ENCODE measurements at places on chromosomes 2 and 18. TPM values are rescaled to one million over a fixed set of nuclear protein-coding genes. Genes with fewer than 3 reads are reported as not detected.

DNA sequence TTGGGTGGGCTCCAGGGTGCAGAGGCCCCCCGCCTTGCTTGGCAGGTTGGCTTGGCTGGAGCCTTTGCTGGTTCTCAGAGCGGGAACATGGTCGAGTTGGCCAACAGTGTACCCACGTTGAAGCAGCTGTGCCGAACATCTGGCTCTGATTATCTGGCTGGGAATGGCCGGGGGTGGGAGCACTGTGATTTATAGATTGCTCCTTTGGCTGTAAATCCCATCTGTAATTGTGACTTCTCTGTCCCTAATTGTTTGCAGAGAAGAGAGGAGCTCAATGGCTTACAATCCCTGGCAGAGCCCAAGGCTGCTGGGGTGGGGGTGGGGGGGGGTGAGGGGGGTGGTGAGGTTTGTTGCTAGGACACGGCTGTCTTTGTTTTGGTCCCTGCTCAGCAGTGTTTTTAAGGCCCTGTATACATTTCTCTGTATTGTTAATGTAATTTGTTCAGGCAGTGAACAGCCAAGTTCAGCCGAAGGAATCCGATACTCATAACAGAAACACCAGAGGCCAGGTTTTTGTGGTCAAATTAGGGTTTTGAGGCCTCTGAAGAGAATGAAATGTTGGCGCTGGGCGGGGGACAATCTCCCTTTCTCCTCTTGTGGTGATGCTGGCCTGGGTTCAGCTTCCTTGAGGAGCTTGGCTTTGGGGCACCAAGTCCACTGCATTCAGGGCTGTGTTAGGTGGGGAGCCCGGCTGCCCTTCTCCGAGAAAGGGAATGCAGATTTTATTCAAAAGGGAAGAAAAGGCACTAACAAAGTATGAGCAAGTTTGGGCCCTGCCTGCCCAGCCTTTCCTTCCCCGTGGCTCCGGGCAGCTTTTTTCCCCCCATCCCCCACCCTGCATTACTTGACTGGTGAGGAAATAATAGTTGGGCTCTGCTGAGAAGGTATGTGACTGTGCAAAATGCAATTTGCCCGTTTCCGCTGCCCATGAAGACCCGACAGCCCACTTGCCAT, 82.5 kb downstream of the TCF7L1 start:
- H3K36me3 ChIP-seq = no peaks in the 10 kb centered on the region
- H3K27ac ChIP-seq = no peak overlapping the region
- peaks cover 48% of the 10 kb centered on the region for H3K4me1 ChIP-seq
- DNase-seq = no peak
- H3K27me3 ChIP-seq = no peaks in the 10 kb centered on the region
- no peak overlapping the region for H3K4me3 ChIP-seq

DNA sequence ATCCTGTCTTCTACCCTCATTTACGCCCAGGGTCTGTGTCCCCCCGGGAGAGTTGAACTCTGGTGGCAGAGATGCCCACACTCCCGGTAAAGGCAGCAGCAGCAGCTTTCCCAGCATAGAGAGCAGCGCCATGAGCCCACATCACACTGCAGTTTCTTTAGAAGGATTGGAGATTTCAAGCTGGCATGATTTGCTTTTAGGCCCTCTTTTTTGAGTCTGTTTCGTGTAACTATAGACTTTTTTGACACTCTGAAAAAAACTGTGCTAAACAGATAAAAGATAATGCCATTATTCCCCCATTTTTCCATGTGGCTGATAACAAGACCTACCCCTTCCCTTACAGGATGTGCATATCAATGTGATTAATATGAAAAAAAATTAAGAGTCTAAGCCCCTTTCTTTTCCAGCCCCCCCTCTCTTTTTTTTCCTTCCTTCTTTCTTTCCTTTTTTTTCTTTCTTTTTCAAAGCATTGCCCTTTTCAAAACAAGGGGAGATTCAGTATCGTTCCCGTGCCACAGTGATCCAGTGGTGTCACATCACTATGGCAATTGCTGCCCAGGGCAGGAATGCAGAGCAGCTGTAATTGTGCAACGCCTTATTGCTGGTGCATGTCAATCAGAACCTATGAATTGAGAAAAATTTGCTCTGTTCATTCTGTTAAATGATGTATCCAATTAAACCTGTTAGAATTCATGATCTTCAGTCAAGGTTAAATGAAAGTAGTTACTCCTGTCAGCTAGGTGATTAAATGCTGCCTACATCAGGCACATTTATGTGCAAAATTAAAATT, 104.5 kb downstream of the CDCA7 start:
- H3K4me3 ChIP-seq = no peak overlapping the region
- no peaks in the 10 kb centered on the region for H3K36me3 ChIP-seq

The MALL gene
- total RNA-seq = 11.8 TPM

The TSPYL6 gene
- 0.08 TPM for total RNA-seq

- DNase-seq = no peak
- H3K27ac ChIP-seq = no peak overlapping the region
Measured at GRCh38 chr2:18585526-18585925, 3.8 kb downstream of the NT5C1B start.

DNA sequence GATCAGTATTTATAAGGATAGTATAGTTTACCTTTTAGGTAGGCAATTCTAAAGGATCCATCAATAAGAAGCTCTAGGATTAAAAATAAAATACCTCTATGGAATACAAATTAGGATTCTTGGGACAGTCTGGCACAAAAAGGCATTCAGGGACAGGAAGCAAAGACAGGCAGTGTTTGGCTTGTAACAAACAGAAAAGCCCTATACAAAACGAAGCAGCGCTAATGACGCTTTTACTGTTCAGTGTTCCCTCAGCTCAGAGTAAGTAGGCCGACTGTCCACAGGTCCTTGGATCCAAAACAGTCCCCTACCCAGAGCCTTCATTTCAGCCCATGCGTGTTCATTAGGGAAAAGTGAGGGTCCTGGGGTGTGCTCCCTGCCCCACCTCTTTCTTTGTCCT, 236.3 kb downstream of the AGPS start:
- no peak overlapping the region for H3K4me3 ChIP-seq
- peaks cover 9% of the 10 kb centered on the region for H3K4me1 ChIP-seq
- H3K36me3 ChIP-seq = no peaks in the 10 kb centered on the region
- H3K27me3 ChIP-seq = no peaks in the 10 kb centered on the region
- H3K27ac ChIP-seq = no peak overlapping the region
- DNase-seq = no peak

- H3K4me3 ChIP-seq = no peak overlapping the region
- no peak for DNase-seq
- peaks cover 29% of the 10 kb centered on the region for H3K36me3 ChIP-seq
- no peak overlapping the region for H3K27ac ChIP-seq
Measured at GRCh38 chr2:26187537-26188104, 14.7 kb downstream of the GAREM2 start.

The EML6 gene
- 0.77 TPM for total RNA-seq

GRCh38 chr2:223054193-223054781, 2.3 kb downstream of the KCNE4 start:
- peaks cover 14% of the 10 kb centered on the region for H3K27me3 ChIP-seq
- peaks cover 21% of the 10 kb centered on the region for H3K4me1 ChIP-seq
- peak overlapping the region; percentile 67 for H3K4me3 ChIP-seq
- peak; percentile 75 for DNase-seq
- H3K27ac ChIP-seq = peak overlapping the region; percentile 83

The RMDN2 gene
- 6.5 TPM for total RNA-seq

GRCh38 chr2:70243806-70244584, 4.4 kb downstream of the TIA1 start:
- H3K36me3 ChIP-seq = peaks cover 9% of the 10 kb centered on the region
- peaks cover 77% of the 10 kb centered on the region for H3K4me1 ChIP-seq
- H3K4me3 ChIP-seq = no peak overlapping the region

DNA sequence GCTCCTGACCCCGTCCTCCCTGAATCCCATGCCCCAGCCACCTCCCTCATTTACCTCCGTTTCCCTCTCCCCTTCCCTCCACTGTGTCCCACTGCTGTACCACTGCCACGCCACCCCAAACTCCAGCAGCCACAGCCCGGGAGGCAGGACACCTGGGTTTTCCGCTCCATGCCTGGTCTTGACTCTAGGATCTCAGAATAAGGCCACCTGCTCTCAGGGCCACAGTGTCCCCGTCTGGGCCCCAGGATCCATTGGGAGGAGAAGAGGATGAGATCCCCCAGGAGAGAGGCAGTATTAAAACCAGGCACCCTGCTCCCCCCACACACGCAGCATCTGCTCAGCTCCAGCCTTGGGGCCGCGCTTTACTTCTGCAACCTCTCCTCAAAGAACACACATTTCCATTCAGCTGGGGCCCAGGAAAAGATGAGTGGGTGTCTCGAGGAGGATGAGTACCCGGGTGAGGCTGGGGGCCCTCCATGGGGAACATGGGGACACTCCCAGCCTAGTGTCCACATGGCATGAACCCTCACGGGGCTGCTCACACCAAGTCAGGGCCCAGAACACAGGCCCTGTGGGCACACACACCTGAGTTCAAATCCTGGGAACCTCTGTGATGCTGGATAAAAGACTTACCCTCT, 32.8 kb upstream of the TNS1 start:
- H3K27me3 ChIP-seq = peaks cover 17% of the 10 kb centered on the region
- H3K27ac ChIP-seq = no peak overlapping the region
- no peak for DNase-seq
- peak overlapping the region; percentile 50 for H3K4me3 ChIP-seq

- no peak overlapping the region for H3K4me3 ChIP-seq
- no peaks in the 10 kb centered on the region for H3K27me3 ChIP-seq
- DNase-seq = no peak
- H3K4me1 ChIP-seq = no peaks in the 10 kb centered on the region
- H3K36me3 ChIP-seq = no peaks in the 10 kb centered on the region
- H3K27ac ChIP-seq = no peak overlapping the region
Measured at GRCh38 chr2:103289105-103289725, 527.4 kb downstream of the TMEM182 start.

The HAAO gene
- total RNA-seq = 2.3 TPM

The TUBA4B gene
- total RNA-seq = not detected

The TMEM37 gene
- 2.4 TPM for total RNA-seq

The GAL3ST2 gene
- total RNA-seq = not detected

DNA sequence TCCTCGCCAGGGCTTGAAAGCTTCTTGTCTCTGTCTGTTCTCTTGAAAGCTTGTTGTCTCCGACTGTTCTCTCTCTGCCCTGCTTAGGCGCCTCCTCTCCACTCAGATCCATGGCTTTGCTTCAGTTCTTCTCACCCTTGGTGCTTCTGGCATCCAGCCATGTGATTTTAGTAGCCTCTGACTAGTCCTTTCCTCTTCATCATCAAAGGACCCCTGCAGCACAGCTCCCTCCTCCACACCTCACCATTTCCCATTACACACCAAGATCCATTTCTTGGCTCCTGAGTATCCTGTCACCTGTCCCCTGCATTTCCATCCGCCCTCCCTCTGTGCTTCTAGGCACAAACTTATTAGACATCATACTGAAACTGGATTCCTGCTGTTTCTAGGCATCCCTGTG, 59.4 kb downstream of the ZNF236 start:
- no peaks in the 10 kb centered on the region for H3K27me3 ChIP-seq
- no peak for DNase-seq
- no peaks in the 10 kb centered on the region for H3K4me1 ChIP-seq
- H3K27ac ChIP-seq = no peak overlapping the region

- no peak for DNase-seq
- H3K27ac ChIP-seq = no peak overlapping the region
- H3K4me3 ChIP-seq = no peak overlapping the region
- H3K36me3 ChIP-seq = no peaks in the 10 kb centered on the region
- H3K4me1 ChIP-seq = peaks cover 18% of the 10 kb centered on the region
Measured at GRCh38 chr2:98937906-98938305, 1.9 kb upstream of the CRACDL start.

- H3K4me3 ChIP-seq = no peak overlapping the region
- peaks cover 32% of the 10 kb centered on the region for H3K4me1 ChIP-seq
- no peaks in the 10 kb centered on the region for H3K27me3 ChIP-seq
- H3K27ac ChIP-seq = no peak overlapping the region
- no peaks in the 10 kb centered on the region for H3K36me3 ChIP-seq
Measured at GRCh38 chr18:62814132-62814759, 98.9 kb downstream of the PHLPP1 start.

DNA sequence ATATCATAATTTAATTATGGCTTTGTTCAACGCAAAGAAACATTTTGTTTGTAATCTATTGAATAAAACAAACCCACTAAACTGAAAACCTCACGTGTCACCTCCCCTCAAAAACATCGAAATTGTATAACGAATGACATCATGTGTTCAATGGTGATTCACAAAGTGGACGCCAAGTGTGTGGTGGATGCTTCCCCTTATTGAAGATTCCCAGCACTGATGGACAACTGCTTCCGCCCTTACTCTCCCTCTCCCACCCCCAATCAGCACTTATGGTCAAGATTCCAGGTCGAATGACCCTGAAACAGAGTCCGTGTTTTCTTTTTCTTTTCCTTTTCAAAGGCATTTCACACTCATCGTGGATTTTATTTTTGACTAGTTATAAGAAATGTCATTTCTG, 383.0 kb upstream of the SMIM21 start:
- H3K4me3 ChIP-seq = no peak overlapping the region
- no peaks in the 10 kb centered on the region for H3K36me3 ChIP-seq
- no peak for DNase-seq
- no peaks in the 10 kb centered on the region for H3K4me1 ChIP-seq

The GRB14 gene
- total RNA-seq = 39.3 TPM

- H3K27ac ChIP-seq = no peak overlapping the region
- no peaks in the 10 kb centered on the region for H3K36me3 ChIP-seq
- H3K4me3 ChIP-seq = no peak overlapping the region
Measured at GRCh38 chr2:7146151-7146550, 228.9 kb downstream of the RNF144A start.

DNA sequence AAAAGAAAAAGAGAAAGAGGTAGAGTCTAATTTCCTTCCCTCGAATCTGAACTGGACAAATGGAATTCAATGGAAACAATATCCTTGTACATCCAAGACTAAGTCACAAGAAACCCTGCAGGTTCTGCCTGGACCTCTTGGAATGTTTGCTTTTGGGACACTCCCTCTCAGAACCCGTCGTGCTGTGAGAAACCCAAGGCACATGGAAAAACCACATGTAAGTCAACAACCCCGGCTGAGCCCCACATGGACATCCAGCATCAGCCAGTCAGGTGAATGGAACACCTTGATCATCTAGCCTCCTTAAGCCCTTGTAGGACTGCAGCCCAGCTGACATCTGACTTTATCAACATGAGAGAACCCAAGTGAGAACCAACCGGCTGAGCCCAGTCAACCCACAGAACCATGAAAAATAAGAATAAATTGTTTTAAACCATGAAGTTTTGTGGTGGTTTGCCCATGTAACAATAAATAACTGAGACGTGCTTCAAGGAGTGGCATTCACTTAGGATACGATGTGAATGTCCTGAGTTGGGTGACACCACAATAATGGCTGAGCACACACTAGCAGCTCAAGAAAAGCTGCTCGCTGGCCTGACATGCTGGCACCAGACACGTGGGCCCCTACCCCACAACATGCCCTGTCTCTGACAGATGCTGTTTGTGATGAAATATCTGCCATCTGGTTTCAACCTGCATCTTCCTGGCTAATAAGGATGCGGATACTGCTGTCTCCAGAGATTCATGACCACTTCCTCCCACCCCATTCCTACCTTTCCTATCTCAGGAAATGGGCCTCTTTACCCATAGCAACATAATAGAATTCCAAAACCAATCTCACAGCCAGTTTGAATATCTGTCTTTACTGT, 28.8 kb downstream of the PKDCC start:
- no peak for DNase-seq
- no peaks in the 10 kb centered on the region for H3K36me3 ChIP-seq
- no peak overlapping the region for H3K27ac ChIP-seq
- no peak overlapping the region for H3K4me3 ChIP-seq

The NTSR2 gene
- not detected for total RNA-seq
